ENCODE measurements at places on chromosomes 6 and 20. TPM values are rescaled to one million over a fixed set of nuclear protein-coding genes. Genes with fewer than 3 reads are reported as not detected.
A peak's percentile ranks its signal among the peaks of the same experiment; 100 is the strongest.

Gene GRM1
- polyA plus RNA-seq: 0.03 TPM

Gene BHLHE23
- not detected for polyA plus RNA-seq

Gene ADGB
- not detected for polyA plus RNA-seq

Gene LRRC73
- polyA plus RNA-seq: 0.17 TPM

Gene FRMD1
- polyA plus RNA-seq: not detected

Gene NMBR
- not detected for polyA plus RNA-seq

Gene ADTRP
- 0.23 TPM for polyA plus RNA-seq

Gene PSMB1
- polyA plus RNA-seq: 585 TPM

Gene PHIP
- 6.7 TPM for polyA plus RNA-seq

Gene MICA
- 81.1 TPM for polyA plus RNA-seq

GRCh38 chr6:34438705-34439104 is 12.8 kb upstream of the RPS10 start:
- DNase-seq: no peak

- peak; percentile 40 for DNase-seq
Observed at GRCh38 chr20:1827974-1828785, 67.0 kb upstream of the SIRPA start.

DNA sequence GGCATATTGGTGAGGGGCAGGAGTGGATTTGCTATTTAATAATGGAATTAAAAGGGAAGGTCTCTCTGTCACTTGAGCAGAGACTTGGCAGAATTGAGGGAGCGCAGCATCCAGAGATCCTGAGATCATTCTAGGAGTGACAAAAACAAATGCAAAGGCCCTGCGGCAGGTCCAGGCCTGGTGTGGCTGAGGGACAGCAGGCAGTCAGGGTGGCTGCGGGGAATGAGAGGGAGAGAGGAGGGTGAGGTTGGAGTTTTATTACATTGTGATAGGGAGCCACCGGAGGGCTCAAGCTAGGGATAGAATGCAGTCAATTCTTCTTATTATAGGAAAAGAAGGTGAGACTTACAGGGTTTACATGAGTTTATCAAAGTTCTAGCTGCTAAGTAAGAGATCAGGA is 59.5 kb upstream of the PBOV1 start:
- no peak for DNase-seq

GRCh38 chr6:14149053-14149738 is 31.6 kb downstream of the CD83 start:
- DNase-seq: no peak

DNA sequence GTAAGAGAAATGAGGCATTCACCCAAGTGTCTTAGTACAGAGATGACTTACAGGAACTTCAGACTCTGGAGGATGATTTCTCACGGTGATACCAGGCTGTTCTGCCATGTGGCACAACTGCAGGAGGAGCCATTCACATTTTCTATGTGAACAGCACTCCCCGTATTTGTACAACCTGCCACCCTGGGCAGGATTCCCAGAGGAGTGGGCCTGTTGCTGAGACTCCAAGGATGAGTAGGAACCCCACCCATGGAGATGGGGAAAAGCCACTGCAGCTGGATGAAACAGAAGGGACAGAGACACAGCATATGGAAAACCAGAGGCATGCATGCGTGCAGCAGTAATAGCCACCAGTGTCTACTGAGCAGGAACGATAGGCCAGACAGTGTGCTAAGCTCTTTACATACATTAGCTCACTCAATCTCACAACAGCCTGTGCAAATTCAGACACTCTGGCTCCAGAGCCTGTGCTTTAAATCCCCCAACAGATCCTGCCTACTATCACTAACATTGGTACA is 48.0 kb upstream of the PTPRT start:
- no peak for DNase-seq

DNA sequence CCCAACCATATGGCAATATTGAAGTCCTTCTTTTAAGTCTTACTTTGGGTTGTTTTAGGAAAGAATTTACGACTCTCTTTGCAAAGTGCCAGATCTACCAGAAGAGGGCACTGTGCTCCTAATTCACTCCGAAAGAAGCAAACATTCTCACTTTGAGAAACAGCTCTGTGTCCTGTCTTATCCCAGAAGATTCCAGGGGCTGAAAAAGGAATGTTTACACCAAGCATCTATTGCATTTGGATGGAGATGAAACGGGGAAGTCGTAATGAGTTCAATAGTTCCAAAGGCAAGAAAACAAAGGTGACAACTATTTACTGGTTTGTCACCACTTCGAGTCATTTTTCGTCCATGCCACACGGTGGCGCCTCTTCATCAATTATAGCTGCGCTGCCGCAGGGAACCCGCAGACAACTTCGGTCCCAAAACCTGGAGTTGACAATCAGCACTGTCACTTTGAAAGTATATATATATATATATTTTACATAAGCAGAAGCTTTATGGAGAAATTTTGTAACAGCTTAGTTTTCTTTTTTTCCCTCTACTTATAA is 121.6 kb downstream of the MOXD1 start:
- peak; percentile 58 for DNase-seq

- no peak for DNase-seq
Observed at GRCh38 chr6:40778918-40779317, 191.8 kb upstream of the LRFN2 start.

GRCh38 chr6:140083375-140083774 is 708.9 kb upstream of the CITED2 start:
- no peak for DNase-seq

GRCh38 chr20:24738981-24739633 is 210.0 kb upstream of the CST7 start:
- peak; percentile 10 for DNase-seq

GRCh38 chr6:37638414-37639341 is 59.0 kb downstream of the MDGA1 start:
- no peak for DNase-seq

GRCh38 chr6:107235511-107235910 is 120.2 kb upstream of the BEND3 start:
- DNase-seq: peak; percentile 65

- peak; percentile 71 for DNase-seq
Observed at GRCh38 chr6:151325075-151326050, 66.0 kb downstream of the ZBTB2 start.

GRCh38 chr6:16437095-16437494 is 198.7 kb downstream of the GMPR start:
- no peak for DNase-seq

GRCh38 chr20:41499961-41500725 is 118.0 kb downstream of the CHD6 start:
- DNase-seq: no peak

DNA sequence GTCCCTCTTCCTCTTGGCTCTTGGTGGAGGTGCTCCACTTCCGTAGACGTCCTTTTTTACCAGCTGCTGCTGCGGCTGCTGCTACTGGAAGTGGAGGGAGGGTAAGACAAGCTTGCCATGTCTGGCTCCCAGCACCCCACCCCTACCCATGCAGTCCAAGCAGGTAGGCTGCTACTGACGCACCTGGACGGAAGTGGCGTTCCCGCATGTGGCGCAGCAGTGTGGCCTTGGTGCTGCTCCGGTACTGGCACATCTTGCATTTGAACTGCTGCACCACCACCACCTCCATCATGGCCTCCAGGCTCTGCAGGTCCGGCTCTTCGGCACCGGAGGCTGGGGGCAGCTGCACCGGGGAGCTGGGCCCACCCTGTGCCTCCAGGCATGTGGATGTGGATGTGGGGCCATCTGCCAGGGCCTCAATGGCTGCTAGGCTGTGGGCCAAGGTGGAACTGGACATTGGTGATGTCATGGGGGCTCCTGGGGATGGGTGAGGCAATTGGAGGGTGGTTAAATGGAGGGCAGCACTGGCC is 4.4 kb downstream of the ZNF335 start:
- no peak for DNase-seq

GRCh38 chr6:170159022-170159965 is 131.6 kb downstream of the DLL1 start:
- no peak for DNase-seq

GRCh38 chr20:25220810-25221591 is 25.5 kb downstream of the ENTPD6 start:
- no peak for DNase-seq

GRCh38 chr6:142984386-142984785 is 39.4 kb upstream of the HIVEP2 start:
- DNase-seq: no peak

DNA sequence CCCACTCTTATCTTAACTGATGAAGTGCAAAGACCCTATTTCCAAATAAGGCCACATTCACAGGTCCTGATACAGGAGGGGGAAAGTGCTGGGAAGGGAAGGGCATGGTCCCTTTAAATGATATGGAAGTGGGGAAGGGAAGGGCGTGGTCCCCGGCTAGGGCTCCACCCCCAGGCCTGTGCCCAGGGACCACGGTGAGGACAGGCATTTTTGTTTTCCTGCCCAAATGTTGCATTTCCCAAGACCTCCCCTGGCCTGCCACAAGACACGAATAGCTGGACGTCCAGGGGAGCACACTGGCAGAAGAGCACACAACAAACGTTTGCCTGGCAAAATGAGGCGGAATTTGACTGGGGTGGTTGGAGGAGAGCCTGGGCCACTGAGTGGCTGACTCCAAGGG is 16.1 kb upstream of the HFE start:
- DNase-seq: peak; percentile 12

DNA sequence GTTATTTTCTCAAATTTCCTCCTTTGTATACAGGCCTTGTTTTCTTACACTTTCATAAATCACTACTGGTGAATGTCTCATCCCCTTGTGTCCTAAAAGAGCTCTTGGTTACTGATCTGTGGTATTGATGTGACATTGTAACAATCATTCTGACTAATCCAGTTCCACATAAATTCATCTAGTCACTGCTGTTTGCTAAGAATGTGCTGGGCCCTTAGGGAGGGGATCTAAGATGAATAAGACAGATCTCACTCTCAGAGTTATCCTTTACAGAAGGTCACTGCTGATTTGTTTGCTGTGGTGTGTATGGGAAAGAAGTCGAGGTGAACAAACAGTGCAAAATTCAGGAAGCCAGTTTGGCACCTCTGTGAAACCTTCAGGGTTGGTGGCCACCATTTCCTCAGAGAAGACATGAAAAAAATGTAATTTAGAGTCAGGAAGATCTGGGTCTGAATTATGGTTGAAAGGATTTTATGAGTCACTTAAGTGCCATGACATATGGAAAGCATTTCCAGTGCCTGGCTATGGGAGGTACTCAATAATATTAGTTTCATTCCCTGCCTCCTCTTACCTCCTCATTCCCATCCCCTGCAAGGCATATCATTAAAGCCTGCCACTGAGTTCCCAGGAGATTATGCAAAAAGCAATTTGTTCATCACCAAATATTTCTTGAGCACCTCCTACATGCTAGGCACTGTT is 121.8 kb downstream of the COL9A1 start:
- DNase-seq: no peak

- no peak for DNase-seq
Observed at GRCh38 chr6:86331919-86332318, 605.4 kb upstream of the HTR1E start.

DNA sequence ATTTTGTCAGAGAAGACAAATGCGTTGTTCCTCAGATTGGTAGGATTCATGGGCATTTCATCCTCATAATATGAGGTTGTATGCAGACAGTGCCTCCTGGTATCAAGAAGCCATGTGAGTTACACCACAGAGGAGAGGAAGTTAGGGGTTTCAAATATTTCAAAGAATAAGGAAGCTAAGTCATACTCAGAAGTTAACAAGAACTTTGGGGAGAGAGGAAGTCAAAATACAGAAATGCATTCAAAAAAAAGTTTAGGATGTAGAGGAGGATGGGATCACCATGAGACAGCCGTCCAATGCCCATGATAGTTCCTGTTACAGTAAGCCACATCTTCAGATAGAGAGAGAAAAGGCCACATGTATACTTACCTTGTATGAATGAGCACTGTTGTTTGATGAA is 22.3 kb downstream of the HLA-DOB start:
- DNase-seq: no peak

- no peak for DNase-seq
Observed at GRCh38 chr6:138576313-138576712, 77.0 kb upstream of the NHSL1 start.

DNA sequence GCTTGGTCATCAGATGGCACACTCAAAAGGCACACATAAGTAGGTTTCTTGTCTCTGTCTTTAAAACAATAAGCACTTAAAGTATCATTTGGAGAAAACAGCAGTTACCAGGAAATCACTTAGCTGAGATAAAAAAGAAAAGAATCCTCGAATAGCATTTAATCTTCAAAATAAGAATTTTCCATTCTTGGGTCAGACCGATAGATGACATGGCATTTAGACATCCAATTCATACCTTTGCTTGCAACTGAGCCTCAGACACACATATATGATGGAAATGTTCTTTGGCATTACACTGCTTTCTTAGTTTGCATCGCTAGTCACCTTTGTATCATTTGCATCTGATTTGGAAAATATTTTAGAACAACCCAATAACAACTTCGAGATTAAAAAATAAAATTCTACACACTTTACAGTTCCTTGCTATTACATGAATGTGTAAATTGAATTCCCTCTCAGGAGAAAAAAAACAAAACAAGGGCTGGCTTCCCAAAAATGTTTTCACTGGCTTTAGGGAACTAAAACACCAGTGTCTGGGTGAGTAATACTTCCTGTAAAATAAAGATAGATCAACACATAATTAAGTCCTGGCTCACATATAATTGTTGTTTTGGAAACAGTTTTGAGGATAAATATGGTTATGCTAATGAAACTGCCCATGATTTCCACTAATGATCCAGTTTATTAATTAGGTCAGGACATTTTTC is 1.3 kb upstream of the RNF217 start:
- DNase-seq: no peak

- no peak for DNase-seq
Observed at GRCh38 chr20:35598476-35598875, 17.2 kb upstream of the SPAG4 start.

DNA sequence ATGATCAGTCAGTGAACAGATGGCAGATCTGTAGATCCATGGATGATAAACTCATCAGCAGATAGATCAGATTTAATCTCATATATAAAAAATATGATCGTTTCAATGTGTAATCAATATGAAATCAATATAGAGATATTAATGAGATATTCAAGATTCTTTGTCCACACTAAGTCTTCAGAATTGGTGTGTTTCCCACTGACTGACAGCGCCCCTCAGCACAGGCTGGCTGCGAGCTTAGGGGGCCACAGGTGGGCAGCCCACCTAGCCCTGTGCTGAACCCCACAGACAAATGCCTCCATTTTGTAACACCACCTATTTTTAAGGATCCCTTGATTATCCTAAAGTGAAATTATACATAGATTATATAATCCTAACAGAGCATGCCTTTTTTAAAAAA is 32.3 kb downstream of the FRMD1 start:
- DNase-seq: no peak

- DNase-seq: no peak
Observed at GRCh38 chr20:42961771-42962170, 227.9 kb downstream of the PTPRT start.

All from fibroblast of lung (primary cell).